ENCODE measurements at places on chromosomes 2 and 18.

DNA sequence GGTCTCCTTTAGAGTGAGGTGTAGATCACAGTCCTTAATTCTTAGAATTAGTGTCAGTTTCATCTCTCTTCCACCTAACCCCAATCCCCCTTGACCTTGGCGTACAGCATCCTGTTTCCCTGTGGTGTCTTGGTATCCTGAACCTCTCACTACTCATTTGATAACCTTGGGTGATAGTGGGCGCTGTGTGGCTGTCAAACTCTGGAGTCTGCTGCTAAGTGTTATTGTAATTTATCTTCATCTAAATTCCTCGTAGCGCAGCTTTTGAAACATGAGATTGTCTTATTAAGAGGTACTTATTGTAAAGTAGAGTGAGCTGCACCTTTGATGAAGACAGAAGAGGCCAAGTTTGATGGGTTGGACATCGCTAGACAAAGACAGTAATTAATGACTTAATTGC is 222.6 kb upstream of the SPRED2 start:
- no peak for DNase-seq

DNA sequence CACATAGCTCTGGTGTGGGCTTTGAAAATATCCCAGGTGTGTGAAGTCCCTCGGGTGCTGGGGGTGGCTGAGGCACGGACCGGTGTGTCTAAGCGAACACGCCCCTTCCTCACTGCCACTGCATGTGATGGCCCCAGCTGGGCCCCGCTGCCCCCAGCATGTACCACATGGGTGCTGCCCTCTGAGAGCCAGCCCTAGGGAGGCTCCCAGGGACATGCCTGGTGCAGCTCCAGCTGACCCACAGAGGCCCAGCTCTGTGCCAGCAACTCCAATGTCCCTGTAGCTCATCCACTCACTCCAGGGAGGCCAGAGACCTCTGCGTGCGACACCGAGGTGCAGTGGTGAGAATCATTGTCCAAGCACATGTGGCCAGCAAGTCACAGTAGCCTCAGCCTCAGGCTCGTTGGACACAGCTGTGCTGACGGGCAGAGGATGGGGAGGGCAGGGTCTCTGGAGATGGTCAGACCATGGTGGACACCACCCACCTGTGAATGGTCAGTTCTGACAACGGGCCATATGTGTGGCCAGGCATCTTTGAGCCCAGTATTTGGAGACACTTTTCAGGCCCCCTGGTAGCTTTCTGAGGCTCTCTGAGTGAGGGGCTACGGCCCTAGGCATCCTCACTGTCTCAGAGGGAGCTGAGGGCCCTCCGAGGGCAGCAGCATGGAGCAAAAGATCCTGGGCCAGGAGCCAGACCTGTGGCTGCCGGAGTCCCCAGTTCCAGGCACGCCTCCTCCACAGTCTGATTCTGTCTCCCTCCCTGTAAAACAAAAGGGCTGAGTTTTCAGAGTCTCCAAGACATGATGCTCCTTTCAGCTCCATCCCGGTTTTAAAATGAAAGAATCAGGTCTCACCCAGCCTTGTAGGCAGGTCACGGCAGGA is 220.7 kb downstream of the NDUFA10 start:
- DNase-seq, result no peak

GRCh38 chr2:197191940-197192322 is 118.6 kb downstream of the ANKRD44 start:
- no peak for DNase-seq

DNA sequence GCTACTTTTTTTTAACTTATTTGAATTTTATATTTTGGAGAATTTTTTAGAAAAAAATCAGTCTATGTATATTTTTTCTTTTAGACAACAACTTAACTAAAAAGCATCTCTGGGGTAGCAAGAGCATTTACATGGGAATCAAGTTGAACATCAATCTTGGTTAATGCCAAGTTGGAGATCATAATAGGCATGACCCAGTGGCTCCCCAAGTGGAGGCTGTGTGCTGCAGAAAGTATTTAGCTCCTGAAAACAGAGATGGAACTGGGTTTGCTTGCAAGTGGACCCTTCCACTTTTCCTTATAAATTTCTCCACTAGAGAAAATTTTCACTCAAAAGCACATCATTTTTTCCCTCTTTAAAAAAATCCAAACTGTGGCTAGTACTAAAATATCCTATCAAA is 23.9 kb upstream of the CAVIN2 start:
- no peak for DNase-seq

- no peak for DNase-seq
These were observed 97.0 kb downstream of the CDH2 start for GRCh38 chr18:28079883-28080282.

GRCh38 chr2:88738271-88738670 is 46.8 kb downstream of the RPIA start:
- DNase-seq, result peak; percentile 41

GRCh38 chr2:206824993-206825392 is 59.6 kb downstream of the FASTKD2 start:
- DNase-seq, result no peak

Measured in EL (cell line).